ENCODE measurements at places on chromosomes 7 and 10.

DNA sequence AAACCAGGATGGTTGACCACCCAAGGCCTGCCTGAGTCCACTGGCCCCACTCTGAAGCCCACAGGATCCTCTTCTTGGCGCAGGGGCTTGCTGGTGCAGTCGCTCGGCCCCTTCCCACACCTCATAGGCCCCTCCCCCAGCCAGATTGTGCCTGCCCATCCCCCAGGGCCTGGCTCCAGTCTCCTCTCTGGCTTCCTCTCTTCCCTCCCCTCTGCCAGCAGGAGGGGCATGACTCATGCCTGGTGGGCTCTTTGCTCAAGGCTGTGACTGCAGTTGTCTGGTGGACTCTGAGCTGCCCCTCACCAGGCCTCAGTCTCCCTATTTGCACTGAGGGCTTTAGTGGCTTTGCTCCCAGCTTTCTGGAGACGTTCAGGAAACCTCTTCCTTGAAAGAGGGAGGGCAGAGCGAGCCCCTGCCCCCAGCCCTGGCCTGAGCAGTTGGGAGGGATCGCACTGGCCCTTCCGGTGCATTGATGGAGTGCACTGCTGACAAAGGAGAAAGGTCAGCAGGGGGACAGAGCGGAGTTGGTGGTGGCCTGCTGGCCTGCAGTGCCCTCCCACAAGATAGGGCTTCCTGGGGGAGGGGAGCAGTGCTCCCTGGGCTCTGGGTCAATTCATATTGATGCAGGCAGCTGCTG lies 60.7 kb downstream of the ZMIZ1 start:
- DNase-seq: no peak

GRCh38 chr7:132966754-132967469 lies 115.0 kb downstream of the CHCHD3 start:
- DNase-seq: no peak

DNA sequence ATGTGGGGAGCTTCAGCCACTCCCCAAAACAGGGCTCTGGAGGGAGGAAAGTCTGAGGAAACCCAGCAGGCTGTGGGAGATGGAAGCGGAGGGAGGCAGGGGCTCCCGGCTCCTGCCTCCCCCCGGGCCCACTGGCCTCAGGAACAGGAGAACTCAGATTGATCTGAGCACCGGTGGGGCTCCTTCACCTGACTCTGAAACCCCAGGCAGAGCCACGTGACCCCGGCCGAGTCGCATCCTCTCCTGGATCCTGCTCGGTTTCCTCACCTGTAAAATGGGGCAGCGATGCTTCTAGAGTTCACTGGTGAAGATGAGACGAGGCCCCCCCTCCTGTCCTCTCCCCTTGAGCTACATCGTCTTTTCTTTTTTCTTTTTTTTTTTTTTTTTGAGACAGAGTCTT lies 33.6 kb downstream of the TCERG1L start:
- DNase-seq: no peak

GRCh38 chr10:95399183-95399582 lies 108.4 kb upstream of the PDLIM1 start:
- DNase-seq: no peak

DNA sequence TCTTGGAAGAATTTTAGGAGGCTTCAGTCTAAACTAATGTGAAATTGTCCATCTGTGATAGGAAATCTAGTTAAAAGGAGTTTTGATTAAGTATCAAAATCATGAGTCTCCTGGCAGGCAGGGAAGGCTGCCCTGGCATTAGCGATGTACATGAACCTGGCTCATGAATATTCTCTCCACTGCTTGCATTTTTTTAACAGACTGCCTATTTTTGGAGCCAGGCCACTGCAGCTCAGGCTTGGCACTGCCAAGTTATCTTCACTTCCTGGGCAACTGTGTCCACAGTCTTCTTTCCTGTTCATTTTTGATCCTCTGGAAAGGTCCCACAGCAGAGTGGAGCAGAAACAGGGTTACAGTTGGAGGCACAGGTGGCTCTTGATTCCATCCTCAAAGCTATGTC lies 7.0 kb downstream of the GPR26 start:
- no peak for DNase-seq

GRCh38 chr10:42482411-42482810 lies 156.0 kb downstream of the ZNF33B start:
- DNase-seq: no peak

GRCh38 chr7:158329014-158329610 lies 258.5 kb downstream of the PTPRN2 start:
- no peak for DNase-seq

- no peak for DNase-seq
Measured at GRCh38 chr7:132349075-132349474, 227.2 kb downstream of the PLXNA4 start.

GRCh38 chr7:42883950-42884349 lies 27.9 kb downstream of the C7orf25 start:
- no peak for DNase-seq

- no peak for DNase-seq
Measured at GRCh38 chr7:154879629-154880028, 123.3 kb downstream of the PAXIP1 start.

- DNase-seq: no peak
Measured at GRCh38 chr7:29228289-29229011, 33.9 kb downstream of the CHN2 start.

- no peak for DNase-seq
Measured at GRCh38 chr7:157462419-157462771, 125.6 kb downstream of the DNAJB6 start.

GRCh38 chr7:29078311-29079260 lies 67.8 kb downstream of the CPVL start:
- no peak for DNase-seq

DNA sequence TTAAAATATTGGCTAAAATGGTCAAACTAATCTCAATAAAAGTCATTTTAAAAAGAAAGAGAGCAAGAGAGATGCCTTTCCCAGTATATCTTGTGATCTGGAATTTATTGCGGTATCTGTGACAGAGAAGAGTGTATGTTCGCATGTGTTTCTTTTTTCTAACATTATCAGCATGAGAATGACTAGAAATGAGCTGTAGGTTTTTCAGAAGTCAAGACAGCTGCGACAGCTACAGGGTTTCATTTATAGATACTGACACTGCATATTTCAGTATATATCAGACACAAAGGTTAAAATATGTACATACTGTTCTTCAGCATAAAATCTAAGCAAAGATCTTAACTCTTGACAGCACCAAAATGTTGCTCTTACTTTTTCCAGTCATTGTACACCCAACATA lies 215.8 kb downstream of the JAZF1 start:
- DNase-seq: no peak

GRCh38 chr10:132310701-132311337 lies 3.1 kb upstream of the STK32C start:
- DNase-seq: peak; percentile 62

DNA sequence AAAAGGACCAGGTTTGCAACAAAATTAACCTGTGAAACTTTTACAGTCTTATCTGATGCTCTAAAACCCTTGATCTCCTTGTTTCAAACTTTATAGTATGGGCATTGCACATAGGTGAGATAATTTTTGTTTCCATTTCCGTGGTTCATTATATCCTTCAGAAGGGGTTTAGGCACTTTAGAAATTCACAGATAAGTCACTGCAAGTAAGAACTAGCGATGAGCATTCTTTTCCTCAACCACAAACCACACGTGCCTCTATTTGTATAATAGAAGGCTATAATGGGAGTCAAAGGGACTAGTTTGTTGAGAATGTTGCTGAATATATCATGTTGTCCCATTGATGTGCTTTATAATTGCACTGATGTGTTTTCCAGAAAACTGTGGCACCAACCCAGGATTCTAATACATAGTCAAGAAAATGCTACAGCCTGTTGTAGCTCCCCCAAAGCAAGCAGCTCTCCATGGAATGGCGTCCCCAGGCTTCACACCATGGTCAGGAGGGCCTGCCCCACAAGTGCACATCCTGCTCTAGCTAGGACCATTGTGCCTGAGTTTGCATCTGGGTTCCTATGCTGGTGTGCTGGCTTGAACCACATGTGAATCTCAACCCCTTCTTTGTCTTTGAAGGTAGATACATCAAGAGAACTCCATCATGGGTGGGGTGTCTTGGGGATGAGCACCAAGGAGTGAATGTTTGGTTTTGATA lies 14.0 kb upstream of the ATXN7L1 start:
- no peak for DNase-seq

GRCh38 chr10:124172181-124172916 lies 79.0 kb upstream of the CHST15 start:
- DNase-seq: peak; percentile 66

DNA sequence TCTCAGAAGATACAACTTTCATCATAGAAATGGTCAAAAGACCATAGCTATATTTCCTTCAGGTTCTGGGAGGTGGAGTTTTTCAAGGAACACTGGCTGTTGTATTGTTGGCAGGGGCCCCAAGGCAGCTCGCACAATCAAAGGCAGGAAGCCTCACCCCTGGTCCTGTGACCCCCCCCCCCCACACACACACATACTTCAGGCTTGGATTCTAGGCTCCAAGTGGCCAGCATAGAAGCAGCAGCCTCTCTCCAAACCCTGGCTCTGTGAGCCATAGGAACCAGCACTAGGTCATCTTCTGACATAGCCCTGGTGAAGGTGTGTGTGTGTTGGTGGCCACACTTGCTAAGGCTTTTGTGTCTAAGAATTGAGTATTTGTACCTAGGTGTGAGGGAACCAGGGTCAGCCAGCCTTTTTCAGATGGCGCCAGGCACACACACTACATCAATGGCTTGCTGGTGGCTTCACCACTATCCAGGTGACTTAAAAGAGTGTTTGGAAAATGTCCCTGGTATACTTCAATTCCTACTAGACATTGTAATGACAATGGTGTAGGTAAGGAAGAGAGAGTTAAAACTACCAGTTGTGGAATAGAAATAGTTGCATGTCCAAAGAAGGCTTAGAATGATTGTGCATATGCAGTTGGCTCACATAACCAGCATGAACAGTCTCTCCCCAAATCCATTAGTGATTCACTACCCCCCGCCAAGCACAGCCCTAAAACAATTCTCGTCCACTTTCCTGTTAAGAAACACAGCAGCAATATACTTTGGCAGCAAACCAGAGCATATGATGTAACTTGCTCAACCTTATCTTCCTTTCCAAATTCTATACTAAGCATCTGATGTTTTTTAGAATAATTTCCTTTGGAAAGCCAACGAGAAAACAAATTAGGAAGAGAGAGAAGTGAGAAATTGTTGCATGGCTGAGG lies 91.3 kb downstream of the AVL9 start:
- DNase-seq: no peak

DNA sequence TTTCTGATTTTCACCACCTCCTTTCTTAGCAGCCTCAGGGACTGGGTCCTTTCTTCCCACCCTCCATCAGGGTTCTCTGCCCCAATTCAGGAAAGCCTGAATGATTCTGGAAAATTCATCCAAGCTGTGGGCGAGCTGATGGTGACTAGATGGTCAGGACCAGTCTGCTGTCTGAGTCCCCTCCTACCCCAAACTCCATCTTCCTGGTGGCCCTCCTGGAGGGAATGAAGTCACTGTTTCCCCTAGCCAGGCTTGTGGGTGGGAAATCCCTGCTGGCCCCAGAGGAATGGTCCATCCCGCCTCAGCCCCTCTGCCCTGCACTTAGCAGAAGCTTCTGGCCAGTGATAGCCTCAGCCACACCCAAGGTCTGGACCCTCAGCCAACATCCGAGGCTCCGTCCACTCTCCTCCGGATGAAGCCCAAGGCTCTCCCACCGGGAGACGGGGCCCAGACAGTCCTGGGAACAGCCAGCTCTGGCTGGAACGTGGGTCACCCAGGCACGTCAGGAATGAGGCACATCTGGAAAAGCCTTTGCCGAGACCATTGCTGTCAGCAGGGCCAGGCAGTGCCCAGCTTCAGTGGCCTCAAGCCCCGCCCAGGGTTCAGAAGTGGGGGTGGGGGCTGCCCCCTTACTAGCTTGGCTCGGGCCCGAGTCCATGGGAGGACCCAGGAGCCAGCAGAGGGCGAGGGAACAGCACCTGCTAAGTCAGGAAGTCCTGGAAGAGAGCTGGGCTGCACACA lies 4.0 kb upstream of the AQP1 start:
- no peak for DNase-seq

DNA sequence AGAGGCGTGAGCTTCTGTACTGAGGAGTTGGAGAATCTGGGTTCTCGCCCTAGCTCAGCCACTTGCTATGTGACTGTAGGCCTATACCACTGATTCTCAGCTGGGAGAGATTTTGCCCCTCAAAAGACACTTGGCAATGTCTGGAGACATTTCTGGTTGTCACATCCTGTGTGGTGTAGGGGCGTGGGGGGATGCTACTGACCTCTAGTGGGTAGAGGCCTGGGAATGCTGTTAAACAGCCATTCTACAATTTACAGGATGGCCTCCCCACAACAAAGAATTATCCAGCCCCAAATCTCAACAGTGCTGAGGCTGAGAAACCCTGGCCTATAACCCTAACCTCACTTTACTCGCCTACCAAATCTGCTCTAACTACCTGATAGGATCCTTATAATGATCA lies 58.8 kb upstream of the GAD2 start:
- DNase-seq: no peak

DNA sequence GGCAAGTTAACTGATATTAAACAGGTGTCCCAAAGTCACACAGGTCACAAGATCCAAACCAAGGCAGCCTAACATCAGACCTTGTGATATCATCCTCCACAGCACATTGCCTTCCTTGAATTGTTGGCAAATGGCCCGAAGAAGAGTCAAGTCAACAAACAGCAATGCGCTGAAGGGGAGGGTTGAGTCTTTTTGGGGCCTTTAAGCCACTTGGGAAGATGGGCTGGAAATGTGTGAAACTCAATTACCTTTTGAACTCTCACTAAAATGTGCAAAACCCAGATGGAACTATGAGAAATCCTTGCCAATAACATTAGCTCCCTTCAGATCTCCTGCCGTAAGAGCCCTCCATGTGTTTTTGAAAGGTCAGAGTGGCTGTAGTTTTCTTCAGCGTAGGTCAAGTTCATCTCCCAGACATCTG lies 47.9 kb upstream of the STK17A start:
- no peak for DNase-seq

GRCh38 chr7:32043688-32044087 lies 26.5 kb downstream of the PDE1C start:
- DNase-seq: no peak

DNA sequence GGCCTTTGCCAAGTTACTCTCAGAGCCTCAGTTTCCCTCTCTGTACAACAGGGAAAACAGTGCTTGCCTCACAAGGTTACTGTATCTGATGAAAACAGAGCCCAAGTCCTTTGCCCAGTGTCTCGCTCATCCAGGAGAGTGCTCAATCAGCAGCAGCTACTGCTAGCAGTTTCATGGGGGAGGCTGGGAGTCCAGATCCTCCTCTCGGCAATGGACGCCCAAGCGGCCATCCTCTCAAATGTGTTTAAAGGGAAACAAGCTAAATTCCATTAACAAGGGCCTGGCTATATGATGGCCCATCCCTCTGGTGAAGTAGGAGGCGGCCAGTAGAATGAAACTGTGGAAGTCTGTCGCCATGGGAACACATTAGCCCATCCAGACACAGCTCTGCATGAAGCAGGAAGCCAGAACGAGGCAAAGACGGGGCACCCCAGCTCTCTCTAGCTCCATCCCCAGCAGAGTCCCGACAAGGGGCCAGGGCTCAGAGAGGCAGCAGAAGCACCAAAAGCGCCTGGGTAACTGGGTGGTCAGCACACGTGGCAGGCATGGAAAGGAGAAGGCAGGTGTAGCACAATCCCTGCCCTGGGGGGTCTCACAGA lies 35.2 kb downstream of the FAM53B start:
- no peak for DNase-seq

GRCh38 chr10:18252086-18252485 lies 111.9 kb downstream of the CACNB2 start:
- no peak for DNase-seq

All from left forelimb (tissue), 1 donor.